ENCODE measurements at places on chromosomes 7 and 10.

DNA sequence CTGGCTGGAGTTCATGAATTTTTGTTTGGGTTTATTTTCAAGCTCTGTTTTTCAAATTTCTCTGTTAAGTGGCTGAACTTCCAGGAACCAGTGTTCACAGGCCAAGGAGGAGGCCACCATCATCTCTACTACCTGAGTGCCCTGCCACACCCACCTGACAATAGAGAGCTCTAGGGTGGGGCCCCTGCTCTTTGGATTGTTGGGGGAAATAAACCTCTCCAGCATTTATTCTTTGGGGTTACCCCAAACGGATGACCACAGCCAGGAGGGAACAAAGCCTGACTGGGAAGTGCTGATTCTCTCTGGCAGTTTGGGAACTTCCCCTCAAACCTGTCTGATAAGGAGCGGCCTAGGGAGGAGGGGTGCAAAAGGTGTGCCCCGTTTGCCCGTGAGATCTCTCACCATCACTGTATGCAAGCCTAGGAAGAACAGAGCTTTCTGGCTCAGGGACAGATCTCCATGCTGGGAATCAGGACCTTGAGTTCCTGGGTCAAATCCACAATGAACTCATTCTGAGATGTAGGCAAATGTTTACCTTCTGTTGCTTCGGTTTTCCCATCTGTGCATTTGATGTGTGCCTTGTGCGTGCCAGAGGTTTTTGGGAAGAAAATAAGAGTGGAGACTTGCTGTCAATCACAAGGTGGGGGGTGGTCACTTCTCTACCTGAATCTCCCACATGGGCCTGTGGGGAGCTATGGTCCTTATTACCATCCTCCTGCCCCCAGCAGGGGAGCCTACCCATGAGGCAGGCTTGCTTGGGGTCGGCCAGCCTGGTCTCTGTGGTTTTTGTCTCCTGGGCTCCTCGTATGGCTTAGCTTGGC, 27.7 kb upstream of the PDCD4 start:
- no peak for DNase-seq

DNA sequence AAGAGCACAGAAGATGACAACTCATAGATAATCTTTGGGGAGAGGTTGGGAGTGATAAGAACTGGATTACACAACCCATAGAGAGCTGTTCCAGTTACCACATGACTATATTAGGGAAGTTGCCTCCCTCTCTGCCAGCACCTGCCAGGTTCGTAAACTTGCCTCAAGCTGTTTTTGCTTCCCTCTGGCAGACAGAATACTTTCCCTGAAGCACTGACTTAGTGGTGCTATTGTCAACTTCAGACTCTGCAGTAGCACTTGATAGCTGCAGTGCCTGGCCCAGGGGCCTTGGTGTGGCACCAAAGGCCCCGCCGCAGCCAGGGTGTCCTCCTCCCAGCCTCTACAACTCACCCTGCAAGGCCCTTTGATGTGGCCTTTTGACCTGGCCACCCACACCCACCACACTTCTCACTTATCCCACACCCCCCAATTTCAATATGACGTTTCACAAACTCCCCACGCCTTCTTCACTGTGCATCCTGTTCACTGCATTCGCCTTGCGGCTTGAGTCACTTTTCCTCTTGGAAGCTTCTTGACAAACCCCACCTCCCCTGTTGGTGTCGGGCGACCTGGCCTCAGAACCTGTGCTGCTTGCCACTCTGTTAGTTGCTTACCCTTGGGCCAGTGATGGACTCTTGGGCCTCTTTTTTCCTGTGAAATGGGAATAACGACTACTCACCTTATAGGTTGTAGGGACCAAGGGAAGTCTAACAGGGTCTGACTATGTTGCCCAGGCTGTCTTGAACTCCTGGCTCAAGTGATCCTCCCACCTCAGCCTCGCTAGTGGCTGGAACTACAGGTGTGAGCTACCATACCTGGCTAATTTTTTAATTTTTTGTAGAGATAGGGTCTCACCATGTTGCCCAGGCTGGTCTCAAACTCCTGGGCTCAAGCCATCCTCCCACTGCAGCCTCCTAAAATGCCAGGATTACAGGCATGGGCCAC, 50.2 kb upstream of the PODXL start:
- DNase-seq: no peak

DNA sequence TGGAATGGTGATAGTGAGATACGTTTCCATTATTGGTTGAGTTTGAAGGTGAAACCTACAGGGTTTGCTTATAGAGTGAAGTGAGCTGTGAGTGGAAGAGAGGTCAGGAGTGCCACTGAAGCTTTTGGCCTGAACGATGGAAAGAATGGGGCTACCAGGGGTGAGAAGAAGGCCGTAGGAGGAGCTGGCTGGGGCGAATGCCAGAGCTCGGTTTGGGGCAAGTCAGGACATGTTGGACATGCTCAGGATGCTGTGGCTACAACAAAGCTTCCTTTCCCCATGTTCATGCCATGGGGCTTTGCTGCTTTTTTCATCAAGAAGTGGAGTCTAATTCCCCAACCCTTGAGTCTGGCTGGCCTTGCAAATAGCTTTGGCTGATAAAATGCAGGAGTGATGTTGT, 253.7 kb downstream of the GLRX3 start:
- no peak for DNase-seq

- no peak for DNase-seq
Measured at GRCh38 chr10:79103585-79103984, 34.8 kb downstream of the ZMIZ1 start.

DNA sequence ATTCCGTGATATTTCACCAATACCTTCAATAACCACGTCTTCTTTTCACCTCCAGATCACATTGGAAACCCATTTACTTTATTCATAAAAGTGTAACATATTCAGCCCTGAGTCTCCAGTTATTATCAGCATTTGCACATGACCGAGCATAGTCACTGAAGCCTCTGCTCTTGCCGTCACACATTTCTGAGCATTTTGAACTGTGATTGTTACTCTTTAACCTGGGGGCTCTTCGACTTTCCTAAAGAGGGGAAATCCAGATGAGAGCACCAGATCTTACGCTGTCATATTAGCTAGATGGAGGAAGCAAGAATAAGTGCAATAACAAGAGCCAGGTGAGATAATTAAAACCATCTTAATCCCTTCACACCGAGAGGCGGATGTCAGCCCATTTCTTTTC, 260.0 kb upstream of the NRP1 start:
- no peak for DNase-seq

- DNase-seq: no peak
Measured at GRCh38 chr10:89062861-89063260, 72.3 kb downstream of the FAS start.

GRCh38 chr7:83946801-83947200, 247.8 kb downstream of the SEMA3A start:
- DNase-seq: no peak

DNA sequence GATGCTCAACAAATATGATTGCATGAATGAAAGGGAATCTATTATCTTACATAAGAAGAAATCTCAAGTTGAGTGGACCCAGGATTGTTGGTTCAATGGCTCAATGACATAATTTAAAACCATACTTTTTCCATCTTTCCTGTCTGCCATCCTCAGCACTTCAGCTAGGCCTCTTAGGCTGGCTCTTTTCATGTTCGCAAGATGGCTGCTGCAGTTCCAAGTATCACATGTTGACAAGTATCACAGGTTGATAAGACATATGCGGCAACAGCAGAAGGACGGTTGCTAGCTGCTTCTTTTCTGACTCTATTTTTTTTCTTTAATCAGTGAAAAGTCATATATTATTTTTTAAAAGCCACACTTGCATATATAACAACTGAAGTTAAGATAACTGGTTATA, 79.0 kb upstream of the CDK6 start:
- DNase-seq: no peak

DNA sequence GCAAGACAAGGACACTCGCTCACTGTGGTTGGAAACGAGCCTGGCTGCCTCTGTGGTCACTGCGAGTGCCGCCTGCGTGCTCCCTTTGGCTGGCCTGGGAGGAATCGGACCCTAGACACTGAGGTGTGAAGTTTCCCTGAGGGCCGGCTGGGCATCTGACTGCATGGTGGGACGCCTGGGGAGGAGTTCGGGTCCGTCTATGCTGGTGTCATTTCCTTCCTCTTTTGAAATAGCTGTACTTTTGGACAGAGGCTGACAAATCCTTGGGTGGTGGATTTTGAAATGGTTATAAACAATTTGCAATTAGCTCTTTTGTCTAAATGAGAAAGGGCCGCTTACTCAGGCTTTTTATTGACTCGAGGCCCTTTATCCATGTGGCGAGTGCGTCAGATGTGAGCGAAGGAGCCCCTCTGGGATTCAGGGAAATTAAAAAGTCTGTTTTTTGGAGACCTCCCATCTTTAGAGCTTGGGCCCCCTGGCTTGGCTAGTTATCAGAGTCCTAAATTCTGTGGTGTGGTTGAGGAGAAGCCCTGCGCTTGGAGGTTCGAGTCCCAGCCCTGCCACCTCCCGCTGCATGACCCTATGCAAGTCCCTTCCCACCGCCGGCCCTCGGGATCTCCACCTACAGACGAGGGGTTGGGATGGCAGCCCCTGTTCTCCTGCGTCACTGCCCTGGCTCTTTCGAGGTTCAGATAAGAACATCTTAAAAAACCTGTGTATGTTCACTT, 147.1 kb downstream of the RGS10 start:
- no peak for DNase-seq

GRCh38 chr7:22765609-22766008, 38.6 kb downstream of the IL6 start:
- DNase-seq: no peak

DNA sequence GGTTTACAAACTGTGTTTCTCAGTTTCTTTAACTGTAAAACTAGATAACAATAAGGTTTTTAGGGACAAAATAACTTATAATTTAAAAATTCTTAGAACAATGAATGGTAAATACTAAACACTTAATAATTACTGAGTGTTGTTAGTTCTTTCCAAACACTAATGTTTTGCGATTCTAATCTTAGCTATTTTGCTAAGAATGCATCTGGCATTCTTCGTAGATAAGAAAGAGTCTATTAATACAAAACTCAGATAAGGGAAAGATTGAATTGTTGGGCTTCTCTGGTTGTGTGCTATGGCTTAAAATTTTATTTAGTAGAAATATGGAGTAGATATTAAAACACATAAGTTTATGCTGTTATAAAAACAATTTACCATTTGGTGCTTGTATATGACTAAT, 45.4 kb downstream of the TMEM229A start:
- DNase-seq: no peak

Measured in activated T-cell treated with anti-CD3 and anti-CD28 coated beads for 48 hours (primary cell).